DND-41 (cell line): ENCODE measurements at places on chromosomes 4 and X.

- no peak overlapping the region for H3K4me3 ChIP-seq
- no peaks in the 10 kb centered on the region for H3K27me3 ChIP-seq
- no peaks in the 10 kb centered on the region for H3K36me3 ChIP-seq
Measured at GRCh38 chr4:90503677-90504076, 376.5 kb downstream of the CCSER1 start.

- no peaks in the 10 kb centered on the region for H3K27me3 ChIP-seq
- H3K4me1 ChIP-seq = no peaks in the 10 kb centered on the region
- no peak for DNase-seq
Measured at GRCh38 chrX:68261060-68261672, 172.1 kb downstream of the OPHN1 start.

- H3K27ac ChIP-seq = no peak overlapping the region
- H3K27me3 ChIP-seq = no peaks in the 10 kb centered on the region
- no peaks in the 10 kb centered on the region for H3K4me1 ChIP-seq
- DNase-seq = peak; percentile 6
- no peak overlapping the region for H3K4me3 ChIP-seq
Measured at GRCh38 chr4:14566518-14566917, 435.8 kb upstream of the CPEB2 start.

- H3K27ac ChIP-seq = no peak overlapping the region
- no peak for DNase-seq
- H3K4me1 ChIP-seq = no peaks in the 10 kb centered on the region
Measured at GRCh38 chr4:184857441-184858121, 31.8 kb upstream of the ACSL1 start.

DNA sequence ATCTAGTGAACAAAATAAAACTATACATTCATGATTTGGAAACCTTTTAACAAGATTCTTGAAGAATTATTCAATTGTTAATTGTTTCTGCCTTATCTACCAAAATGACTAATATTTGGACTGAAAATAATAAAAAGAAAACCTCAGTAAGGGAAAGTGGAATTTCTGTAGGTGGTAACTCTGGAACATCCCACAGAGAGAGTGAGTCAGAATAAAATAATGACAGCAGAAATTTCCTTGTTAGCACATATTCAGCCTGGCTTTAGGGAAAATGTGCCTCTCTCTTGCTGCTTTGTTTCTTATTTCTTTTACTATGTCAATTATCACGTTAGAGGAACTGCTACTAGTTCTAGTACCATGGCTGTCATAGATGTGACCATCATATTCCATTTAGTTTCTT, 421.5 kb upstream of the GNPDA2 start:
- H3K27ac ChIP-seq = no peak overlapping the region
- no peaks in the 10 kb centered on the region for H3K36me3 ChIP-seq

GRCh38 chr4:2078584-2078983, 19.5 kb downstream of the NAT8L start:
- no peak overlapping the region for H3K27ac ChIP-seq
- no peak overlapping the region for H3K4me3 ChIP-seq
- H3K4me1 ChIP-seq = no peaks in the 10 kb centered on the region

DNA sequence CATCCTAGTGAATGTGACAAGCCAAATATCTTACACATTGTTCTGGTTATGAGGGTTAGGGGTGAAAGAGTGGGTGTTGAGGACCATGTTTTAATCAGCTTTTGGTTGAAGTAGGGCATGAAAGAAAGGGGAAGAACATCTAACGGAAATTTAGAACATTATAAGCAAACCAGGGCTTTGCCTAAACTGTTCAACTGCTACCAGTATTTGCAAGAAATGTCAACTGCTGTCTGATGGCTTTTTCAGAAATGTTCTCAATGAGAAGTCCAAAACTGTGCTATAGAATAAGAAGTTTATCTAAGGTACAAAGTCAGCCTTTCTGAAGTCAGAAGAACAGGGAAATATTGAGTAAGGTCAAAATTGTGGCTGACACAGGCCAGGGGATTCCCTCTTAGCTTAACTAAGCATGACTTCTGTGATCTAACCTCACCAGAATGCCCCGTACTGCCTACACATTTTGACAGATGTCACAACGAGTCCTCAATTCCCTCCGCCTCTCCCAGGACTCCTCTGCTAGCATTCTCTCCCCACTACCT, 67.1 kb downstream of the DTHD1 start:
- H3K36me3 ChIP-seq = no peaks in the 10 kb centered on the region
- no peaks in the 10 kb centered on the region for H3K27me3 ChIP-seq
- DNase-seq = no peak
- no peak overlapping the region for H3K4me3 ChIP-seq
- no peak overlapping the region for H3K27ac ChIP-seq

DNA sequence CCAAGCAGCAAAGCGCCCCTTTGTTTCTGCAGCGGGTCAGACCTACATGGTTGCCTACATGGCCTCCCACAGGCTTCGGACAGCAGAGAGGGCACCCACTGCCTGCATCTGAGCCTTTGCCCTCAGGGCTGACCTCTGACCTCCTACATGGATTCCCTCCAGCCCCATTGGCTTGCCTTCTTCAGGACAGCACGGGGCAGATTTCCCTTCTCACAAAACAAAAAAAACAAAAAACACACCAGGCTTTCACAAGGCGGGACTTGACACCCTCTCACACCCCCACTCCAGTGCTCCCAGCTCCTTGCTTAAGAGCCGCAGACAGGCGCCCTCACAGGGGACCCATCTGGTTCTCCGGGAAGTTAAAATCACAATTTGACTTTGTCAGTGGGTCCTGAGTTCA, 32.9 kb downstream of the ZFYVE28 start:
- no peak for DNase-seq
- no peak overlapping the region for H3K4me3 ChIP-seq
- peaks cover 50% of the 10 kb centered on the region for H3K27me3 ChIP-seq

GRCh38 chr4:141768954-141769353, 132.6 kb downstream of the IL15 start:
- H3K27me3 ChIP-seq = peaks cover 3% of the 10 kb centered on the region
- DNase-seq = no peak
- H3K36me3 ChIP-seq = no peaks in the 10 kb centered on the region
- no peak overlapping the region for H3K4me3 ChIP-seq
- H3K27ac ChIP-seq = no peak overlapping the region

GRCh38 chr4:88737307-88737941, 39.8 kb upstream of the NAP1L5 start:
- H3K4me1 ChIP-seq = no peaks in the 10 kb centered on the region
- H3K27me3 ChIP-seq = no peaks in the 10 kb centered on the region
- H3K36me3 ChIP-seq = peaks cover 3% of the 10 kb centered on the region; the same call in 1 of the 2 replicates
- peak; percentile 12 for DNase-seq

- no peak overlapping the region for H3K27ac ChIP-seq
- no peaks in the 10 kb centered on the region for H3K36me3 ChIP-seq
- no peaks in the 10 kb centered on the region for H3K27me3 ChIP-seq
- H3K4me1 ChIP-seq = no peaks in the 10 kb centered on the region
- H3K4me3 ChIP-seq = no peak overlapping the region
Measured at GRCh38 chr4:155914782-155915181, 11.3 kb downstream of the TDO2 start.

GRCh38 chr4:150818661-150819060, 196.4 kb downstream of the LRBA start:
- no peak overlapping the region for H3K27ac ChIP-seq
- DNase-seq = no peak
- H3K36me3 ChIP-seq = peaks cover 5% of the 10 kb centered on the region; the same call in 1 of the 2 replicates
- no peaks in the 10 kb centered on the region for H3K4me1 ChIP-seq
- H3K27me3 ChIP-seq = no peaks in the 10 kb centered on the region
- H3K4me3 ChIP-seq = no peak overlapping the region

- peaks cover 4% of the 10 kb centered on the region for H3K27me3 ChIP-seq
- DNase-seq = no peak
- H3K36me3 ChIP-seq = no peaks in the 10 kb centered on the region
- H3K27ac ChIP-seq = no peak overlapping the region
- peaks cover 7% of the 10 kb centered on the region; the same call in 1 of the 2 replicates for H3K4me1 ChIP-seq
- H3K4me3 ChIP-seq = no peak overlapping the region
Measured at GRCh38 chr4:7781993-7782392, 157.7 kb downstream of the AFAP1 start.

- H3K4me3 ChIP-seq = no peak overlapping the region
- H3K36me3 ChIP-seq = no peaks in the 10 kb centered on the region
- DNase-seq = no peak
- H3K27me3 ChIP-seq = peaks cover 13% of the 10 kb centered on the region
Measured at GRCh38 chr4:53545273-53545672, 46.0 kb downstream of the LNX1 start.

DNA sequence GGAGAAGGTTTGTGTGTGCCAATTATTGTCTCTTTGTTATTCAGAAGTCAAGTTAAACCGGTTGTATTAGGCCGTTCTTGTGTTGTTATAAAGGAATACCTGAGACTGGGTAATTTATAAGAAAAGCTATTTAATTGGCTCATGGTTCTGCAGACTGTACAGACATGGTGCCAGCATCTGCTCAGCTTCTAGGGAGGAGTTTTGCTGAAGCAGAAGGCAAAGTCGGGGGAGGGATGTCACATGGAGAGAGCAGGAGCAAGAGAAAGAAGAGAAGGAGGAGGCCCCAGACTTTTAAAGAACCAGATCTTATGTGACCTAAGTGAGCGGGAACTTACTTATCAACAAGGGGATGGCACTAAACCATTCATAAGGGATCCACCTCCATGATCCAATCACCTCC, 349.3 kb upstream of the PCDH18 start:
- H3K4me3 ChIP-seq = no peak overlapping the region
- no peaks in the 10 kb centered on the region for H3K4me1 ChIP-seq
- H3K27ac ChIP-seq = no peak overlapping the region
- H3K27me3 ChIP-seq = no peaks in the 10 kb centered on the region
- DNase-seq = no peak

- no peak overlapping the region for H3K27ac ChIP-seq
- H3K4me3 ChIP-seq = no peak overlapping the region
- H3K27me3 ChIP-seq = peaks cover 14% of the 10 kb centered on the region
- no peaks in the 10 kb centered on the region for H3K4me1 ChIP-seq
- DNase-seq = no peak
Measured at GRCh38 chr4:87912164-87913004, 63.1 kb upstream of the SPP1 start.

DNA sequence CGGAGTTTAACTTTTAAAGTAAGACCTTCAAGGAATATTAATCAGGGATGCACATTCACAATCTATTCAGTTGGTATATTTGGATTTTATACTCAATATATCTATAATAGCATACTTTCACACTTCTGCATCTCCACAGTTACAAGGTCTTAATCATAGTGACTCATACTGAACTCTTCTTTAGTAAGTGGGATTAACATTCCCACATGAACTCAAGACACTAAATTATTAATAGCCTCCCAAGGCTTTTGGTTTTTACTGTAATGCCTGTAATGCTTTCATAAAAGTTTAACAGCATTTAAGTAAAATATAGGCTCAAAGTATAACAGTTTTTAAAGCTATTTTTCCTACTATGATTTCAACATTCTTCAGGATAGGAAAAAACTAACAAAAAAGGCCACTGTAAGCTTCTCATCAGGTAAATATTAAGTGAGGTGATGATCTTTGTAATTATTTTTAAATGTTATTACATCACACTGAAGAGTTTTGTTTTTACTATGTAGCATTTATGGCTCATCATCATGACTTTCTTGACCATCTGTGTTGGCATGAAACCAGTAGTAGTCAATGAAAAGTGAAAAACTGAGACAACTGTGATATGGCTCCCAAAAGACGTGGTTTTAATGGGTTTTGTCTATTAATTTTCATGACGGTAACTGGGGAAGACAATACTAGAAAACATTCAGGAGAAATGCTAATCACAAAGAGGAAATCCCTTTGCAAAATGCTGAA, 91.5 kb upstream of the GALNT7 start:
- no peaks in the 10 kb centered on the region for H3K4me1 ChIP-seq
- no peaks in the 10 kb centered on the region for H3K27me3 ChIP-seq
- H3K27ac ChIP-seq = no peak overlapping the region
- H3K36me3 ChIP-seq = no peaks in the 10 kb centered on the region
- H3K4me3 ChIP-seq = no peak overlapping the region

- H3K36me3 ChIP-seq = no peaks in the 10 kb centered on the region
- no peaks in the 10 kb centered on the region for H3K27me3 ChIP-seq
- DNase-seq = no peak
- H3K4me3 ChIP-seq = no peak overlapping the region
- no peak overlapping the region for H3K27ac ChIP-seq
- no peaks in the 10 kb centered on the region for H3K4me1 ChIP-seq
Measured at GRCh38 chr4:149886786-149887490, 71.3 kb upstream of the IQCM start.

DNA sequence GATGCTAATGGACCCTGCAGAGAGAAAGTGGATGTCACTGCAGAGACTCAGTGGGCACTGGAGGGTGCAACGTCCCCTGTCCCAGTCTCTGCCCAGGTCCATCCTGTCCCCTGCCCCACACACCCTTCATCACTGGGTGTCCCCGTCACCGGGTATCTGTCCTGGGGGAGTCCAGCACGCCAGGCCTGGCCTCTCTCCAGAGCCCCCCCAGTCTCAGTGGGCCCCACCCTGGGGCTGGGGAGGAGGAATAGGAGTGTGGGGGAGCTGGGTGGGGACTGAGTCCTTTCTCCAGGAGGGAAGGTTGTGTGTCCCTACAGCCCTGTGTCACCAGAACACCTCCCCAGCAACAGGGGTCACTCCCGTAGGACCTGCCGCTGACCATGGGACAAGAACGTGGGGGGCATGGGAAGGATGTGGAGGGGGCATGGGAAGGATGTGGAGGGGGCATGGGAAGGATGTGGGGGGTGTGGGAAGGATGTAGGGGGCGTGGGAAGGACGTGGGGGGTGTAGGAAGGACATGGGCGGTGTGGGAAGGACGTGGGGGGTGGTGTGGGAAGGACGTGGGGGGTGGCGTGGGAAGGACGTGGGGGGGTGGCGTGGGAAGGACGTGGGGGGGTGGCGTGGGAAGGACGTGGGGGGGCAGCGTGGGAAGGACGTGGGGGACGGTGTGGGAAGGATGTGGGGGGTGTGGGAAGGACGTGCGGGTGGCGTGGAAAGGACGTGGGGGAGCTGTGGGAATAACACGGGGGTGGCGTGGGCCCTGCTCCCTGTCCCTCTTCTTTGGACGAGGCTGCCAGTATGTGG, 21.0 kb upstream of the SPON2 start:
- DNase-seq = peak; percentile 3
- H3K27ac ChIP-seq = peak overlapping the region; percentile 58
- no peak overlapping the region for H3K4me3 ChIP-seq
- H3K36me3 ChIP-seq = peaks cover 22% of the 10 kb centered on the region

GRCh38 chrX:100649550-100650356, 5.8 kb downstream of the SRPX2 start:
- H3K4me1 ChIP-seq = no peaks in the 10 kb centered on the region
- H3K27me3 ChIP-seq = no peaks in the 10 kb centered on the region
- DNase-seq = no peak
- no peak overlapping the region for H3K4me3 ChIP-seq
- no peak overlapping the region for H3K27ac ChIP-seq

DNA sequence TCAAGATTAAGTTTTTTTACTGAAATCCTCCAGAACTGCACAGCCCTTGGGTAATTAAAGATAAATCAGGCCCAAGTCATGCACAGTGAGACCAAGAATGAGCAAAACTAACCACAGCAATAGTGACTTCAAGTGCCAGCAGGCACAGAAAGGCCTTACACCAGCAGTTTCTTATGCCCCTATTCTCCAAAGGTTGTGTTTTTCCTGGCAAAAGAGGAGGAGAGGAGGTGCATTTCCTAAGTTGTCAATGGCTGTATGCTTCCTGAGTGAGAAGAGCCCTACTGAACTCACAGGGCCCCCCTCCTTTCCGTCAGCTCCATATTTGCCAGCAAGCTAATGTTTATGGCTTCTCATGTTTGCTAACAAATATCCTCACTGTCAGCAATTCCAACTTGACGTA, 418.7 kb upstream of the INTU start:
- no peak overlapping the region for H3K27ac ChIP-seq
- H3K36me3 ChIP-seq = no peaks in the 10 kb centered on the region
- no peaks in the 10 kb centered on the region for H3K4me1 ChIP-seq
- H3K27me3 ChIP-seq = no peaks in the 10 kb centered on the region
- DNase-seq = no peak
- H3K4me3 ChIP-seq = no peak overlapping the region

- H3K36me3 ChIP-seq = no peaks in the 10 kb centered on the region
- H3K4me1 ChIP-seq = no peaks in the 10 kb centered on the region
- no peak for DNase-seq
- H3K27me3 ChIP-seq = no peaks in the 10 kb centered on the region
Measured at GRCh38 chr4:85772470-85772869, 297.5 kb downstream of the ARHGAP24 start.
